Vagina (tissue), 2 donors: ENCODE measurements at places on chromosomes 12 and 14. TPM values are rescaled to one million over a fixed set of nuclear protein-coding genes. Genes with fewer than 3 reads are reported as not detected.

DNA sequence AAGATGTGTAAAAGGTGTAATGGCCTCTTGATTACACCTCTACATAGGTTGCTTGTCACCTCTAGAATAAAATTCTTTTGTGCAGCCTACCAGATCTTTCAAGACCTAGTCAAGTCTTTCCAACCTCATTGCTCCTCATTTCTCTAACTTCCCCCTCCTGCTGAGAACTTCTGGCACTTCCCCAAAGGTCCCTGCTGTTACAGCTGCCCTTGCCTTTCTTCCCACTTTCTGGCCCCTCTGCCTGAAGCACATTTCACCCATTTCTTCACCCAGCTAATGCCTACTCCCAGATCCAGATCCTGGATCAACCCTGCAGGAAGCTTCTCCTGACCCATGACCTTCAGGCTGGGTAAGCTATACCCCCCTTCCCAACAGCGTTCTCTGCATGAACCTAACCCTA lies 1.5 kb downstream of the TSHR start:
- DNase-seq, result no peak

DNA sequence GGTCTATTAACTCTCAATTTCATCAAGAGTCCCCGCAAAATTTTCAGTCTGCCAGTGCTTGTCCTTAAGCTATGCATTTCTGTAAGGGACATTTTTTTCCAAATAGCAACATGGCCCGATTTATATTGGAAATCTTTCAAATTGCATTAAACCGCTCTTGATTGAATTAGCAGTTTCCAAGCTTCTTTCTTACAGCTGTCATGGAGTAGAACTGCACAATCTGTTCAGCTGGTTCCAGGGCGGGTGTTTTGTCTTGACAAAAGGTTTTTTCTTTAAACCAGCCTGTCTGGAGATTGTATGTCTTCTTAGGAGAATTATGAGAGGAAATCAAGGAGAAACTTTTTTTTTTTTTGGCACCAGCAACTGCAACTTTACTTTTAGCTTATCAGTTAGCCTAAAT lies 185.8 kb downstream of the ALG10B start:
- DNase-seq, result no peak

GRCh38 chr12:110431957-110432587 lies 18.1 kb downstream of the ARPC3 start:
- no peak for DNase-seq

DNA sequence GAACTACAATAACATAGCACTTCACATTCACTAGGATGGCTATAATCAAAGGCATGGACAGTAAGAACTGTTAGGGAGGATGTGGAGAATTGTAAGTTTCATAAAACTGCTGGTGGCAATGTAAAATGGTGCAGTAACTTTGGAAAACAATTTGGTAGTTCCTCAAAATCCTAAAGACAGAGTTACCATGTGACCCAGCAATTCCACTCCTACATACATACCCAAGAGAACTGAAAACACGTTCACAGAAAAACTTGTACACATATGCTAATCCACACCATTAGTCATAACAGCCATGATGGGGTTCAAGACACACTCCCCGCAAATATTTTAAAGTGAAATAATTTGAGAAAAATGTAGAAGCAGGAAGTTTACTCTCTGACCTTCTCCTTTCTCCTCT lies 31.7 kb downstream of the GALC start:
- no peak for DNase-seq

- DNase-seq, result no peak
Measured at GRCh38 chr12:43277651-43278540, 274.1 kb downstream of the ADAMTS20 start.

DNA sequence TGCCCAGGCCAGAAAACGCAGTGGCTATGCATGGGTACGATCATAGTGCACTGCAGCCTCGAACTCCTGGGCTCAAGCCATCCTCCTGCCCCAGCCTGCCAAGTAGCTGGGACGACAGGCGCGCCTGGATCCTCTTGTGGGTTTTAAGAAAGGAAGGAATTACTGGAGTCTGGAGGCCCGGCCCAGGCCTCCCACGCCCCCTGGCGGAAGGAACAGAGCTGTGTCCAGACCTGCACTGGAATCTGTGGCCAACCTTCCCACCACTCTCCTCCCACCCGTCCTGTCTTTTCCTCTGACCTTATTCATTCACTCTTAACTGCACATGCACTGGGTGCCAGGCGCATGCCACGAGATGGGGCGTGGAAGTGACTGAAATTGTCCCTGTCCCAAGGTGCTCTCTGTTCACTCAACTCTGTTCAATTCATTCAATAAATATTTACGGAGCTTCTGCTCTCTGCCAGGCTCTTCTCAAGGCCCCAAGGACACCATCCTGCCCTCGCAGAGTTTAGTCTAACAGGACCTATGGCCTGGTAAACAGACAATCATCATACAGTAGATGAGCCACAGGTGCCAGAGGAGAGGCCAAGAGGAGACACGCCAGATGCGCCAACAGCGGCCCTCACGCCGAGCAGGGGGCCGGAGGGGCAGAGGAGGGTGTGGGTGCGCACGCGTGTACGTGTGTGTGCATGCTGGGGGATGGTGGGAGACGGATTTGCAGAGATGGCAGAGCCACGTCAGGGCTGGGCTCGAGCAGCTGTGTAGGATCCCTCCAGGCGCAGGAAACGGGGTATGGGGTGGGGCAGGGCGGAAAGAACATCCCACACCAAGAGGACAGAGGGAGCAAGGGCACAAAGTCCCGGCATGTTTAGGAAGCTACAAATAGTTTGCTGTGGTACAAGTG lies 13.7 kb upstream of the TMEM106C start:
- no peak for DNase-seq

The IL31 gene
- total RNA-seq, result not detected

- DNase-seq, result no peak
Measured at GRCh38 chr14:51979088-51979709, 10.1 kb upstream of the RTRAF start.

GRCh38 chr14:103693515-103693914 lies 21.7 kb downstream of the XRCC3 start:
- DNase-seq, result no peak

DNA sequence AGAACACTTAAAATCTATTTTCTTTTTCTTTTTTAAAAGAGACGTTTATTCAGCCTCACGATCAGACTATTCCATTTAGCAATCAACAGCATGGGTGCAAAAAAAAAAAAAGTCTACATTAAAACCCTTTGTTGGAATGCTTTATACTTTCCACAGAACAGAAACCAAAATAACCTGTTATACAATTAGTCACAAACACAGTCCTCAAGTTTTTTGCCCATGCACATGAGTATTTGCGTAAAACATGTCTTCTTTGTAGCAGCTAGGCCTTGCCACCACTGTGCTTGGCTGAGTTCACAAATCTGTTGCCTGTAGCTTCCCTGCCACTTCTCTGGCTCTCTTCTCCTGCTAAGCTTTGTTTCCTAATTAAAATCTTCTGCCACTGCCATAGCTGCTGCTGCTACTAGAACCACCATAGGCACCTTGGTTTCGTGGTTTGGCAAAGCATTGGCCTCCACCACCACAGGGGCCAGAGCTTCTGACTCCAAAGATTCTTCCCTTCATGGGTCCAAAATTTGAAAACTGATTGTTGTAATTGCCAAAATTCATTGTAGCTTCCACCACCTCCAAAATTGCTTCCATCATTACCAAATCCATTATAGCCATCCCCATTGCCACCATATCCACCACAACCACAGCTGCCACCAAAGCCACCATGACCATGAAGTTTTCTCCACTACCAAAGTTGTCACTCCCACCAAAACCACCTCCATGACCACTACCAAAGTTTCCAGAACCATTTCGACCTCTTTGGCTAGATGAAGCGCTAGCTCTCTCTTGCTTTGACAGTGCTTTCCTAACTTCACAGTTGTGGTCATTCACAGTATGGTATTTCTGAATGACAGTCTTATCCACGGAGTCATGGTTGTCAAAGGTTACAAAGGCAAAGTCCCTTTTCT lies 38.1 kb downstream of the KLRG1 start:
- DNase-seq, result no peak

The RFX4 gene
- total RNA-seq, result not detected

DNA sequence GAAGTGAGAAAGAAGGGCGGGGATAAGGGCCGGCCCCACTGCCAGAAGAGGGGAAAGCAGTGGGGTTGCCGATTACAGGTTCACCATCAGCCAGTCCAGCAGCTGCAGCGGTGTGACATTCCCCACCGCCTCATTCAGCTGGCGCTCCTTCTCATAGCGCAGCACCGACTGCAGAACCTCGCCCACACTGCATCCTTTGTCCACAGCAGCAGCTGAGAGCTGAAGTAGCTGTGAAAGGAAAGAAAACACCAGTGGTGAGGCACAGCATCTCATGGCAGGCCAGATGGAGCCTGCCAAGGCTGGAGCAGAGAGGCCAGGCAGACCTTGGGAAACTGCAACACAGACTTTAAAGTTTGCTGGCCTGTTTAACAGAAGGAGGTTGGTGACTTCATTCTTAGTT lies 33.2 kb downstream of the AKAP3 start:
- no peak for DNase-seq

DNA sequence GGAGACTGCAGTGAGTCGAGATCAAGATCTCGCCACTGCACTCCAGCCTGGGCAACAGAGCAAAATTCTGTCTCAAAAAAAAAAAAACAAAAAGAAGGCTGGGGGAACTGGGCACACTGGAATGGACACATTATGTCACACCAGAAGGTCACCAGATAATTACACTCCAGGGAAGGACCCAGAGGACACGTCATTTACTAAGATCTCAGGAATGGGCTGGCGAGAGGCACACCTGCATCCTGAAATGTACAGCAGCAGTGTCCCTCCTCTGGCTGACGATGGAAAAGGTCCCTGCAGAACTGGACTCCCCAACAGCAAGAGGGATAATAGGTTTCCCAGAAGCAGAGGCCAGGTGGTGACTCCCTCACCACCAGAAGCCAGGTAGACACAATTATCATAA lies 243.5 kb downstream of the BCL11B start:
- DNase-seq, result no peak

The FERMT2 gene
- 70.2 TPM for total RNA-seq

The RAPGEF3 gene
- total RNA-seq, result 52.3 TPM

- no peak for DNase-seq
Measured at GRCh38 chr14:51855234-51855633, 5.2 kb upstream of the GNG2 start.

DNA sequence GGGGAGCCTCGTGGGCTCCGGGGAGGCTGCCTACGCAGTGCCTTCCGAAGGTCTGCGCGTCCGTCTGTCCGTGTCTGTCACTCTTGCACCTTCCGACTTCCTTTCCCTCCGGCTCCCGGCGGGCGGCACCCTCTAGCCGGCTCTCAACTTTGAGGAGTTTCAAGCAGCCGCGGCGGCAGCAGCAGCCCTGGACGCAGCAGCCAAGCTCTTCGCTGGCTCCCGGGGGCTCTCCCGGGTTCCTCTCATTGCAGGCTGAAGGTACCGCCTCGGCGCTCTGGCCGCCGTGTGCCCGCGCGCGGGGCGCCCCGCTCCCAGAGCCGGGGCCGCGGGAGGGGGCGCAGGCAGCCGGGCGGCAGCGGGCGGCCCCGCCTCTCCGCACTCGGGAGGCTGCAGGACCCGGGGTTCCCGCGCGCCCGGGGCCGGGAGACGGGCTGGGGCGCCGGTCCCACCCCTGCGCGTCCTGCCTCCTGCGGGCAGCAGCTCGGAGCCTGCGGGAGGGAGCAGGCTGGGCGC lies at the start of the genes AMIGO2 and PCED1B:
AMIGO2 (minus strand) TSS at position 492 of the 513 bp plus-strand sequence. CDS start 957 bp downstream, outside the sequence.
PCED1B (plus strand) TSS at position 154 of the 513 bp plus-strand sequence. CDS start 155,443 bp downstream, outside the sequence.
- DNase-seq, result no peak

- no peak for DNase-seq
Measured at GRCh38 chr14:63322897-63323573, 4.3 kb upstream of the GPHB5 start.

- no peak for DNase-seq
Measured at GRCh38 chr12:11685316-11685715, 35.8 kb downstream of the ETV6 start.

- no peak for DNase-seq
Measured at GRCh38 chr12:115572440-115572839, 705.1 kb downstream of the MED13L start.

The TPH2 gene
- not detected for total RNA-seq

- no peak for DNase-seq
Measured at GRCh38 chr12:114311974-114312373, 94.0 kb downstream of the TBX5 start.

- no peak for DNase-seq
Measured at GRCh38 chr12:88546853-88547252, 33.4 kb downstream of the KITLG start.

The CLEC4D gene
- total RNA-seq, result not detected

The TAS2R9 gene
- not detected for total RNA-seq

GRCh38 chr12:71685914-71686657 lies at the start of gene TMEM19:
TMEM19 (plus strand) TSS chr12:71686082; CDS start chr12:71686681, 599 bp downstream.
- DNase-seq, result peak; percentile 92

The AVPR1A gene
- total RNA-seq, result 9.8 TPM

DNA sequence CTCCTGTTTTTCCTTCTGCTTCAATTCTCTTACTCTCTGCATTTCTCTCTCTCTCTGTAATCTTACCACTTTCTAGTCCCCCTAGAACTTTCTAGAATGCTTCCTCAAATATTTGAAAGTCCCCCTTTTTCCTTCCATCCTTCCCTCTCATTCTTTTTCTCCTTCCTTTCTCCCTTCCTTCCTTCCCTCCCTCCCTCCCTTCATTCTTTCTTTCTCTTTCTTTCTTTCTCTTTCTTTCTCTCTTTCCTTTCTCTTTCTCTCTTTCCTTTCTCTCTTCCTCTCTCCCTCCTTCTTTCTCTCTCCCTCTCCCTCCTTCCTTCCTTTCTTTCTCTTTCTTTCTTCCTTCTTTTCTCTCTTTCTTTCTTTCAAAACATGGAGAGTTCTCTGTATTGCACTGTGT lies 201.4 kb upstream of the IGF1 start:
- DNase-seq, result no peak
